ENCODE measurements at places on chromosomes 7 and 10.
A peak's percentile ranks its signal among the peaks of the same experiment; 100 is the strongest.

GRCh38 chr10:74153123-74153522, 2.1 kb downstream of the ADK start:
- no peak for DNase-seq

DNA sequence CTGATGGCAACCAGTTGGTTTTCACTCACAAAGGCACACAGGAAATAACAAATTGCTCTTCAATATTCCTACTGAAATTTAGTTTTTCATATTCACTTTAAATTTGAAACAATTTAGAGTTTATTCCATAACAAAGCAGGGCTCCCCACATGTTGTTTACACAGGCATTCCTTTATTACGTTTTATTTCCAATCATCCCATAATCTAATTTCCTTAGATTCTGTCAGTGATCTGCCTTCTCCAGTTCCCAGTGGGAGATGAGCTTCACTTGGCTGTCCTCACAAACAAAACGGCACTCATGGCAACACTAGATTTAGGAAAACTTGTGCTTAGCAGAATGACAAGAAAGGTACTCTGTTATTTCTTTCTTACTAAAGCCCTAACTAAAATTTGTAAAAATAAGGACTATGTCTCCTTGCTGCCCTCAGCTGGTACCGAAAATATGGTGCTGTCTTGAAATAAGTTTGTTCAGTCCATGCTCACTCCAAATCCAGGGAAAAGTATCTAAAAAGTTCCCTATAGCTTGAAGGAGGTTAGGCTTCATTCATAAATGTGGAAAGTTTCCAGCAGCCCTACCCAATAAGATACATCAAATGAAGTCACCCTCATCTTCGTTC, 23.0 kb downstream of the PHYH start:
- DNase-seq = peak; percentile 57

DNA sequence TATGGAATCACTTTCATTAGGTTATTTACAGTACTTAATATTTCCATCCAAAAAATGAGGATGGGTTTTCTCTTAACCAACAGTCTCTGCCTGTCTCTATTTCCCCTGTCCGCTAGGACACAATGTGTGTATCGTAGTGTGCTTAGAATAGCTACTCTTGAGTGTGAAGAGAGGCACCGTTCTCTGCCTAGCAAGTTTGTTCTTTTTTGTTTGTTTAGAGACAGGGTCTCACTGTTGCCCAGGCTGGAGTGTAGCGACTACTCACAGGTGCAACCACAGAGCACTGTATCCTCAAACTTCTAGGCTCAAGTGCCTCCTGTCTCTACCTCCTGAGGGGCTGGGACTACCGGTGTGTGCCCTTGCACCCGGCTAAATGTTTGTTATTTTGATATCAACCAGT, 121.9 kb downstream of the ANK3 start:
- no peak for DNase-seq

- DNase-seq = no peak
Observed at GRCh38 chr7:99734987-99735386, at the start of gene CYP3A7. CYP3A7 (minus strand) TSS chr7:99735196; CDS start chr7:99735093, 103 bp downstream.

- DNase-seq = no peak
Observed at GRCh38 chr7:63065684-63066083, 933.0 kb upstream of the ZNF722 start.

DNA sequence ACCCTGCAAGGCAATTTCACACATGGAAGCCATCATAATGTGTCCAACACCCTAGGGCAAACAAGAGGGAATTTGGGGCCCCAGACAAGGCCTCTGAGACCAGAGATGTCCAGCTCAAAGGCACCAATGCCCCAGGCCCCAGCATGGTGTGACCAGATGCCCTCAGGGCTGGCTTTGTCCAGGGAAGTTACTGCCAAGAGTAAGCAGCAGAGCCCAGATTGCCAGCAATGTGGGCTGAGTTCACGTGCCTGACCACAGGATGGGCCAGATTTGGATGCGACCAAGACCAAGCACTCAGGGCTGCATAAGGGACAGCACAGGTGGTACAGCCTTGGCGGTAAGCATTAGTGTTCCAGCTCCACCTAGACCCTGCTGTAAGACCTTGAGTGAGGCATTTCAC, 12.7 kb downstream of the MYOF start:
- no peak for DNase-seq

- DNase-seq = no peak
Observed at GRCh38 chr7:26580711-26581110, 283.7 kb downstream of the SKAP2 start.

GRCh38 chr7:67696878-67697277, 700.2 kb downstream of the TYW1 start:
- DNase-seq = no peak

DNA sequence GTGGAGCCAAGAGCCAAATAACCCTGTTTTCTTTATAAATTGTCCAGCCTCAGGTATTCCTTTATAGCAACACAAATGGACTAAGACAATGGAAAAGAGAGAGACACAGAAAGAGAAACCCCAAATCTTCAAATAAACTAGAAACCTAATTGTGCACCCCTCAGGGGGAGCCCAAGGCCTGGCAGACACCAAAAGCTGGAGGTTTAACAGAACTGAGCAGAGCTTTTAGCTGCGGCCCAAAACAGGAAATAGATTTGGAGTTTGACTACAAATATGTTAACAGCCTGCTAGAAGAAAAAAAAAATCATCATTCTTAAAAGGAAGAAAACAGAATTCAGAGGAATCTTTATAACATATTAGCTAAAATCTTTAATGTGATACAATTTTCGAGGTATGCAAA, 1135.0 kb downstream of the GATA3 start:
- DNase-seq = no peak

GRCh38 chr10:88687853-88688467, 18.1 kb upstream of the LIPK start:
- DNase-seq = peak; percentile 32
